KBM-7 (cell line): ENCODE measurements at places on chromosomes 5 and 9.

DNA sequence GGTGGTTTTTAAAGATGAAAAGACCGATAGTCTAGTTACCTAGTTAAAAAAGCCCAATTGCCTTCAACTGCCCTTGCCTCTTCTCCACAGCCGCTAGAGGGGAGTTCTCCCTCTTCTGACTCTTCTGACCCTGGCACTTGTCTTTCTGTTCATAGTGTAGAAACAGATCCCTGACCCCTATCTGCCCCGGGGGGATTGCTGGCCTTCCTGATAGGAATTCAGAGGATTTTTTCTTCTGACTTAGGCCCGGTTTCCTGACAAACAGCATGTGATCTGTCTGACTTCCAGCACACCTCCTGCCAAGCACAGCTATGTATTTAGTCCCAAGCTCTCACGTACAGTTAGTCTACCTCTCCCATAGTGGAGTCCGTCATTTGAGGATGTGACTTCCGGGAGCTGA is 5.0 kb upstream of the TMEM268 start:
- no peak for DNase-seq

- no peak for DNase-seq
Measured at GRCh38 chr9:18824095-18824666, 208.8 kb downstream of the SAXO1 start.

- no peak for DNase-seq
Measured at GRCh38 chr9:8252445-8252844, 452.9 kb upstream of the DMAC1 start.

DNA sequence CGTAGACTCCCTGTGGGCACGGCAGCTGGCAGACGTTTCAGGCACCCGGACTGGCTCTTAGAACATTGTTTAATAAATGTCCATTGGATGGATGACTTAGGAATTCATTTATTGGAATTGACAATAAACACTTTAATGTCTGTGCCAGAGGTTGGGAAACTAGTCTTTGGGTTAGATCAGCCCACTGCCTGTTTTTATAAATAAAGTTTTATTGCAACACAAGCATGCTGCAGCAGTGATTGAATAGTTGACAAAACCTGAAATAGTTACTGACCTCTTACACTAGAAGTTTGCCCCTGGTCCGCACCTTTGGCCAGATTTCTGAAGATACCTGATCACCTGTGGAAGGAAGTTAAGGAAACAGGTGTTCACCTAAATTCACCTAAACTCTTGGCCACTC is 51.6 kb downstream of the DMRT1 start:
- no peak for DNase-seq

- no peak for DNase-seq
Measured at GRCh38 chr5:132480893-132481595, 9.5 kb downstream of the IRF1 start.

- DNase-seq = peak; percentile 56
Measured at GRCh38 chr9:110170357-110171257, 37.4 kb downstream of the C9orf152 start.

DNA sequence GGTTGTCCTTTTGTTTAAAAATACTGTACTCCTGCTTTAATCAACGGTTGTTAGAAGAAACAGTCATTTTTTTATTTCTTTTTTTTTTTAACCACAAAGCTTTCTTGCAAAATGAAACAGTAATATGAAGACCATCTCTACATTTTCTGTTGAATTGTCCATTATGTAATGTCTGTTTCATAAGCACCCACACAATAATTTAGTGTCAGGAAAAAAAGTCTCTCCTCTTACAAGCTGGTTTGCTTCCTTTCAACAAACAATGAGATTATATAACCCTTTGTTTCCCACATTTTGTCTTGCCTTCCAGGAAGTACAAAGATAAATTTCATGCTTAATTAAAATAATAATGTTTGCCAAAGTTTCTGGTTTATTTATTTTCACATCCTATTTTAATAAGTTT is 16.7 kb downstream of the CTNNAL1 start:
- DNase-seq = no peak

GRCh38 chr9:126515873-126516505 is 97.7 kb upstream of the LMX1B start:
- no peak for DNase-seq

DNA sequence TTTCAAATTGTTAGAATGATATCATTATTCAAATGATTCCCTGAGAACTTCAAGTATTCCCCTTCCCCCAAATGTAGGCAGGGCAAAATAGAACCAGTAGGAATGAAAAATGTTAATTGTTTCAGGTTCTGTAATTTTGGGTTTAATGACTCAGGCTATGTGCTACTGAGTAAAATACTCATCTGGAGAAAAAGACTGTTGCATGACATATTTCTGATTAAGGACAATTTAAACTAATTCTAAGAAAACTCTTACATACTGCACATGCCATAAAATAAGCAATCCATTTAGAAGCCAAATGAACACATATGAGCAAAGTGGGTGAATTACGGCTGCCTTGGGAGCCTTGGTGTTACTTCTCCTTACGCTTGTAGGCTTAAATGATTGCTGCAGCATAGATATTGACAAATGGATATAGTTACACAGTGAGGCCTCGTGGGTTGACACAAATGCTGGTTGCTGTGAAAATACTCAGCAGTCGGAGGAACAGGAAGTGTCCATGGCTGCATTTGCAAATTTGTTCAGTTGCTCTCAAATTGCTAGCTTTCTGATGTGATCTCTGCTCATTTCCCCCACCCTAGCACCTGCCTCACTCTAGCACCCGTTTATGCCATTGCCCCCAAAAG is 174.9 kb upstream of the DMAC1 start:
- peak; percentile 28 for DNase-seq

GRCh38 chr9:6924149-6924548 is 166.4 kb downstream of the KDM4C start:
- DNase-seq = no peak

DNA sequence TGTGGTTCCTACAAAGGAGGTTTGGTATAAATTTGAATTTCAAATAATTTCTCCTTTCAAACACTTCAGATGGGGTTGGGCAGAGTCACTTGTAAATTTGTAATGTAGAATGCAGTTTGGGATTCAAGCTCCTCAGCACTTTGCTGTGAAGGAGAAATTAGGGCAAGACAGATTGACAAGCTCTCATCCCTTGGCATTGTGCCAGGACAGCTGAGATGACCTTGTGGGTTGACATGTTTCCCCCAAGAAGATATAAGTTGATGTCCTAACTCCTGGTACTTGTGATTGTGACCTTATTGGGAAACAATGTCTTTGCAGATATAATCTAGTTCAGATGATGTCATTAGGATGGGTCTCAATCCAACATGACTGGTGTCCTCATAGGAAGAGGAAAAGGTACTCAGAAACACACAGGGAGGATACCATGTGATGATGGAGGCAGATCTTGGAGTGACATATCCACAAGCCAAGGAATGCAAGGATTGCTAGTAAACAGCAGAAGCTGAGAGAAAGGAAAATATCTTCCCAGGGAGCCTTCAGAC is 408.3 kb downstream of the MED10 start:
- DNase-seq = no peak

- no peak for DNase-seq
Measured at GRCh38 chr5:66824476-66824875, 228.3 kb downstream of the MAST4 start.

DNA sequence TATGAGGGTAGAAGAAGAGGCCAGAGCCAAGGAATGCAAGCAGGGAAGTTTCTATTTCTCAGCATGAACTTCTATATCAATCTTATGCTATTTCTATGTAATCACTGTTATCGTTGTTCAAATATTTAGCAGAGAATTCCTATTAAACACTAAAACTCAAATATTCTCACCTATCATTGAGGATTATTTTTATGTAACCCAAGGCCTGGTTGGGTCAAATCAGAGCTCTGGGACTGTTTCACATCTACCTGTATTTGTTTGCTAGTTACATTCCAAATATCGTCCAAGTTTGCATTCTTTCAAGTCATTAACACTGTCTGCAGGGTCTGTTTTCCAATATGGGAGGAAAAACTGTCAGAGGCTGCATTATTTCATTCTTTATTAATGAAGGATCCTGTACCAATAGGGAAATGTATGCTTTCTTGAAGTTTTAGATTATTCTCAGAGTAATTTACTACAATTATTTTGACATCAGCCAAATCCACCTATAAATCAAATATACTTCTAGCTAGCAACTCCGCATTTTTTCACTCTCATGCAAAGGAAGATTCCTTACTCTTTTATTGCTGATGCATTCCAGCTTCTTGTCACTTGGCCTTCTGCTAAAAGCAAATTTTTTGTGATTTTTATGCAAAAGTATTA is 52.2 kb downstream of the LURAP1L start:
- no peak for DNase-seq

- DNase-seq = no peak
Measured at GRCh38 chr5:155529362-155529761, 515.8 kb downstream of the KIF4B start.

- DNase-seq = no peak
Measured at GRCh38 chr9:35522187-35522586, 32.3 kb downstream of the RUSC2 start.

GRCh38 chr9:33676746-33677505 is 118.4 kb upstream of the PRSS3 start:
- peak; percentile 46 for DNase-seq

DNA sequence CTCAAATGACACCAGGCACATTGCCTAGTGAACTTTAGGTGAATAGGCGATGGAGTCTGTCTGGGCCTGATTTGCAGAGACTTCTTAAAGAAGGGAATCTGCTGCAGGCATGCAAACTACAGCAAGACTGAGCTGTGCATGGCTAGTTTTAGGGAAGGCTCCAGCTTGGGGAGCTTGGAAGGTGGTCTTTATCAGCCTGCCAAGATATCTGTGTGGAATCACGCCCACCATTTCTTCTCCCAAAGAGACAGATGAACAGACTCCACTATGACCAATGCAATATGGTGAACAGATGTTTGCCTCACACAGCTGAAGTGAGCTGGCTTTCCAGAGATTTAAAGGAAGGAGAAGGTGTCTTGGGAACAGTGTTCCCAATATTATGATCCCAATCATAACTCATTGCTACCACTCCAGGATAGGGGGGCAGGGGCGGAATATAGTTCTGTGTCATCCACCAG is 129.0 kb upstream of the HMHB1 start:
- DNase-seq = no peak

DNA sequence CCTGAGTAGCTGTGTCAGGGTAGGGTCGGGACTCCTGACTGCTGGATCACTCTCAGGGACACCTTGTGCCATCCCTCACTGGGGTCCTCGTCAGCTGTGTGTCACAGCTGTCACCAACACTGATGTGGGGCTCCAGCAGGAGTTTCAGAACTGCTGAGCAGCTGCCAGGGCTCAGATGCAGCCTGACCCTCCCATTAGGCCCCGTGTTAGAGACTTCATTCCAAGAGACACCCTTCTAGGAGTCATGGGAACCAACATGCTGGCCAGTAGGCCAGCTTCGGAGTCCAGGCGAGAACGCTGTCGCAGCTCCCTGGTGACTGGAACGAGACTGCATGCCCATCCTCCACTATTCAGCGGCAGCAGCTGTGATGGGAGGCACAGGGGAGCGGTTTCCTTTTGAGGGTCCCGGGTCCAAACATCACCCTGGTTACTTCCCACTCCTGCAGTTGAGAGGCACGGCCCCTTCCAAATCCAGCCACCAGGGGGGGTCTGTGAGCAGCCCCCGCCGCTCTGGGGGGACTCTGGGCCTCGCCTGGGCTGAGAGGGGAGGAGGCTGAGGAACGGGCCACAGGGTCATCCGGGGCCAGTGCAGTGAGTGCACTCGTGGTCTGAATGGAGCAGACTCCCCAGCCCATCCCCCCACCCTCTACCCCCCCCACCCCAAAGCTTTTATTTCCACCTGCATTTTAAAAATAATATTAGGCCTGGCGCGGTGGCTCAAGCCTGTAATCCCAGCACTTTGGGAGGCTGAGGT is 12.6 kb upstream of the TCF7 start:
- DNase-seq = peak; percentile 81

DNA sequence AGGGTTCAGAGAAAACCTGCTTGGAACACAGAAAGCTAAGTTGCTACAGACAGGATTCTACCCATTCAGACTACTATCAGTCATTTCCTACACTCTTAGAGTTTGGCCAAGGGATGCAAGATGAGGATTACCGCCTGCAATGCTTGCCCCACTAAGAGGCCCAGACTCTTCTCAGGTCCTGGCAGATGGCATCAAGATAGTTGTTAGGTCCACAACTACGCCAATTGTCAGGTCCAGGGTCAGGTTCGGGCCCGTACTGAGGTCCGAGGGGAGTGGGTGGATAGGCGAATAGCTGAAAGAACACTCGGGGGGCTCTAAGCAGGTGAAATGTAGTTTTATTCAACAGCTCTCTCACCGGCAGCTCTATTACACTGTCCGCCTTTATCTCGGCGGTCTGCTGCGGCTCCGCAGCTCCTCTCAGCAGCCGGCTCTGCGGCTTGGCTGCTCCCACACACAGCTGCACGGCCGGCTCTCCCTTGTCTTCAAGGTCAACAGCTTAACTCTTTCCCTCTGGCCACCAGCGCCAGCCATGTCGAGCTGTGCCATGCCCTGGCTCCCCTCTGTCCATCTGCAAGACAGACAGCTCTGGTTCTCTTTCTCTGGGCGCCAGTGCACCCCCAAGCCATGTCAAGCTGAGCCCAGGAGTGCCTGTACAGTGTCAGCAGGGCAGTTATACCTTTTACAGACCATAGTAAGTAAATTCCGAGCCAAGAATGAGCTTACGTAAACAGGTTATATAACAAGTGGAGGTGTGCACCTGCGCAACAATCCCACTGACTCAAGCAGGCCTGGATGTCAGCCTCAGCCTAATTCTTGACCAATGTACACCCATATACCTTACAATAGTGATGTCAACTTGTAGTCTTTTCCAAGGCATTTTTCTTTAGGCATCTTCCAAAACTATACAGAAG is 24.0 kb downstream of the ENC1 start:
- DNase-seq = no peak

DNA sequence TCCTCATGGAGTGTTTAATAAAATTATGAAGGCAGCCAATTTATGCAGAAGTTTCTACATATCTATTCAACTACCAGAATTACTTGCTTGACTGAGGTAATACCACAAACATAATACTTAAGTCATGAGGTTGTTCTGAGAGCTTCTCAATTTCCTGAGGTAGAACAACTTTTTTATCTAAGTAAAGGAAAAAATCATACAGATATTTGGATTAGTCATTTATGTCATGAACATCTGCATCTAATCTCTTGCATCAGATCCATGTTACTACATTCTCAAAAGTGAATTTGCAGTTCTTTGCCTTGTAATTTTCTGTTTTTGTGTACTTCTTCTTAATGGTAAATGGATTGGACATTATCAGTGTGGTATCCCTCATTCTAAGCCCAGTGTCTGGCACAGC is 60.4 kb upstream of the RGMB start:
- no peak for DNase-seq

DNA sequence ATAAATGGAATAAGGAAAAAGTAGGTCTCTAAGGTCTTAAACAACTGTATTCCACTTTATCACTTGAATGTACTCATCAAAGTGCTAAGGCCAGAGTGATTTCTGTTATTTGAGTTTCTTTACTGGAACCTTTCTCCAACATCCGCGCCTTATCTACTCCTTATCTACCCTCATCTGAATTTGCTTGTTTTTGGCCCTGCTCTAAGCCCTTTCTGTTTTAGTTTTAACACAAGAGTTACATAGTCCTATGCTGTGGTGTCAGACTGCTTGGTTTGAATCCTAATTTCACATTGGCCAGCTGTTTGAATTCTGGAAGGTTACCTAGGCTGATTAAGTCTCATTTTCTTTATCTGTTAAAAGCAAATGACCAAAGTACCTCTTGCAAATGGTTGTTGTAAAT is 128.3 kb downstream of the PCSK5 start:
- no peak for DNase-seq

GRCh38 chr9:120609636-120610035 is 29.7 kb upstream of the CDK5RAP2 start:
- no peak for DNase-seq
